Activated T-helper 2 cell treated with anti-CD3 and anti-CD28 coated beads, Interferon-gamma antibody, Interleukin-2, Interleukin-4, amounts not matched to agents 10 μg/mL and 5 μg/mL and 100 μg/mL, durations not matched to agents 14 hours and 24 hours and 36 hours (primary cell): ENCODE measurements at places on chromosomes 16 and 17. TPM values are rescaled to one million over a fixed set of nuclear protein-coding genes. Genes with fewer than 3 reads are reported as not detected.

Gene SCIMP
- not detected in 2 replicates for total RNA-seq

Gene CTRB1
- not detected in 2 replicates for total RNA-seq

Gene DLX3
- not detected in 2 replicates for total RNA-seq

Gene ADAD2
- not detected in 2 replicates for total RNA-seq

Gene CA10
- 0.32 TPM in 1 of 2 replicates, not detected in the other for total RNA-seq

Gene NPIPA2
- 4.8 and 5.1 TPM in 2 replicates for total RNA-seq

Gene CYGB
- not detected in 2 replicates for total RNA-seq

Gene SLFN12
- total RNA-seq = 7.5 and 8.8 TPM in 2 replicates

Gene TTYH2
- 17.0 and 19.6 TPM in 2 replicates for total RNA-seq

Gene TMEM235
- total RNA-seq = not detected in 2 replicates

Gene PLEKHH3
- 0.57 and 1.0 TPM in 2 replicates for total RNA-seq

Gene PRSS33
- not detected in 2 replicates for total RNA-seq

Gene TPSD1
- total RNA-seq = not detected in 2 replicates

Gene ALOX12B
- 0.87 and 1.4 TPM in 2 replicates for total RNA-seq

Gene ATP6V0D1
- total RNA-seq = 31.5 and 33.9 TPM in 2 replicates

Gene CCDC182
- not detected in 2 replicates for total RNA-seq

Gene TBC1D3G
- total RNA-seq = not detected in 2 replicates

Gene TEKT5
- total RNA-seq = not detected in 2 replicates

Gene KRT14
- not detected in 2 replicates for total RNA-seq

Gene NPIPA5
- total RNA-seq = 13.8 and 16.0 TPM in 2 replicates

Gene TEX19
- not detected in 2 replicates for total RNA-seq

Gene APOH
- not detected in 2 replicates for total RNA-seq

Gene LDHD
- total RNA-seq = 0.41 TPM in 1 of 2 replicates, not detected in the other

Gene NOS2
- 0.07 TPM in 1 of 2 replicates, not detected in the other for total RNA-seq

Gene SRL
- not detected in 2 replicates for total RNA-seq

Gene CYBA
- 233 and 242 TPM in 2 replicates for total RNA-seq

Gene NPIPB6
- 2.6 and 2.7 TPM in 2 replicates for total RNA-seq

Gene ITGAX
- total RNA-seq = 56.2 and 56.9 TPM in 2 replicates
